NCI-H510A (cell line): ENCODE measurements at places on chromosomes 5 and 9.

- no peak for DNase-seq
Measured at GRCh38 chr9:110048976-110049698, 158.8 kb downstream of the C9orf152 start.

DNA sequence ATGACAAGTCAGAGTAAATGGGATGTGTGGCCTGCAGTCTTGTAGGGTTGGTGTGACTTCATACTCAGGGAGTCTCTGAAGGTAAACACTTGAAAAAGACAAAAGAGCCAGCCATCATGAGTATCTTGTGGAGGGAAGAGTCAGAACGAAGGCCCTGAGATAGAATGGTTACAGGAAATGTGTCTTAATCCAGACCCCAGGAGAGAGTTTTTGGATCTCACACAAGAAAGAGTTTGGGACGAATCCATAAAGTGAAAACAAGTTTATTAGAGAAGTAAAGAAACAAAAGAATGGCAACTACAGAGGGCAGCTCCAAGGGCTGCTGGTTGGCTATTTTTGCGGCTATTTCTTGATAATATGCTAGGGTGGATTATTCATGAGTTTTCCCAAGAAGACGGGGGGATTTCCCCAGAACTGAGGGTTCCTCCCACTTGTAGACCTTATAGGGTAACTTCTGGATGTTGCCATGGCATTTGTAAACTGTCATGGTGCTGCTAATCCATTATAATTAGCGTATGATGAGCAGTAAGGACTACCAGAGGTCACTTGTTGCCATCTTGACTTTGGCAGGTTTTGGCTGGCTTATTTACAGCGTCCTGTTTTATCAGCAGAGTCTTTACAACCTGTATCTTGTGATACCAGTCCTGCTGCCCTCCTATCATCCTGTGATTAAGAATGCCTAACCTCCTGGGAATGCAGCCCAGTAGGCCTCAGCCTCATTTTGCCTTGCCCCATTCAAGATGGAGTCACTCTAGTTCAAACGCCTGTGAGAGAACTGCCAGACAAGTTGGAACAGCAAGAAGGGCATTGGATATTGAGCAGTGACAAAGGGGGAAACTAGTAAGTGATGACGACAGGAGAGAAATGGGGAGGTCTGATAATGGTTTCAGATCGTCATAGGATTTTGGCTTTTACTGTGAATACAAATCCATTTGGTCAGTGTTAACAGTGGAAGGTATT, 34.0 kb downstream of the MTRR start:
- DNase-seq, result no peak

- no peak for DNase-seq
Measured at GRCh38 chr9:95820074-95820473, 55.4 kb upstream of the ERCC6L2 start.

DNA sequence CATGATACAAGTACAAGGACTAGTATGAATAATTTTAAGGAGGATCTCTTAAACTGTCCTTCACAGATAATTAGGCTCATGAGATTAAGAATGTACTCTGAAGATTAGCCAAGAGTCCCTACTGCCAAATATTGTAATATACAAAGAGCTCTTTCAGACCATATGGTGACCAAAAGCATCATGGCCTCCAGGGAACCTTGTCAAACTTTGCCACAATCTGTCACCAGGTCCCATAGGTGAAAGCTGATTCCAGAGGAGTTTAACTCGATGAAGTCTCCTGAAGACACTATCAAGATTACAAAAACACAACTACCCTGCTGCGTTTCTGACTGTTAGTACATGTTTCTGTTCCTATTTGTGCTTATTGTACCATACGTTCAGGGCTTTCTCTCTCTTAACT, 395.4 kb upstream of the ITGA1 start:
- DNase-seq, result no peak

- DNase-seq, result no peak
Measured at GRCh38 chr5:156393980-156394379, 67.0 kb downstream of the SGCD start.

DNA sequence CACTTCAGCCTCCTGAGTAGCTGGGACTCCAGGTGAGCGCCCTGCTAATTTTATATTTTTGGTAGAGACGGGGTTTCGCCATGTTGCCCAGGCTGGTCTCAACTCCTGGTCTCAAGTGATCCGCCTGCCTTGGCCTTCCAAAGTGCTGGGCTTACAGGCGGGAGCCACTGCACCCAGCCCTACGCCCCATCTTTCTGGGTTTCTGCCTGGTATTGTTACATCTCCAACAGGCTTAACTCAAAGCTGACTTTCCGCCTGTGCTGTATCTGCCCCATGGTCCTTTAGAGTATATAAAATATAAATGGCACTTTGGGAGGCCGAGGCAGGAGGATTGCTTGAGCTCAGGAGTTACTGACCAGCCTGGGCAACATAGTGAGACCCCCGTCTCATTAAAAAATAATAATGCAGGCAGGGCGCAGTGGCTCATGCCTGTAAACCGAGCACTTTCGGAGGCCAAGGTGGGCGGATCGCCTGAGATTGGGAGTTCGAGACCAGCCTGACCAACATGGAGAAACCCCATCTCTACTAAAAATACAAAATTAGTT, 36.5 kb upstream of the GLDC start:
- DNase-seq, result no peak

DNA sequence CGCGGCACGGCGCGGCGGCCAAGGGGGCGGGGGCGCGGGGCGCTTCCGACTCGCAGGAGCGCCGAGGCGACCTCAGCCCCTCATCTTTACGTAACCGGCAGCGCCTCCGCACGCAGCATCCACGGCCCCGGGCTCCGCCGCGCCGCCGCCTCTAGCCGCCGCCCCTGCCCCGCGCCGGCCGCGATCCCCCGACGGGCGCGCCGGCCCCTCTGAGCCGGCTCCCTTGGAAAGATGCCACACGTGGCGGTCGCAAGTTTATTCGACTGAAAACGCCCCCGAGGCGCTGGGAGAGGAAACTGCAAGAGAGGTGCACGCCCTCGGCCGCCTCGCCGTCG, 1.0 kb downstream of the KLF9 start:
- no peak for DNase-seq

DNA sequence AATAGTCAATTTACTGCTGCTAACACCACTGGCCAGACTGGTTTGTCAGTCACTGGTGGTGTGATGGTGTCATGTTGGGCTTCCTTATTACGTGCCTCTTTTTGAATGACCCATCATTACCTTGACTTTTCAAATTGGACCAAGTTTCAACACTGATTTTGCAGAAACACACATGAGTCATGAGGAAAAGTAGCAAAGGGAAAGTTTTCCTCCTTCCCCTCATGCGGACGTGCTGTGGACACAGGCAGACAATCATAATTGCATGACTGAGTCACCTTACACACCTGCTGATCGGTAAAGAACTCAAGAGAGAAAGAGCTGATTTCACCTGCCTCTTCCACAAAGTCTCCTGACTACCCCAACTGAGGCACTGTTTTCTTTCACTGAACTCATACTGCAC, 324.5 kb downstream of the ARRDC3 start:
- no peak for DNase-seq

DNA sequence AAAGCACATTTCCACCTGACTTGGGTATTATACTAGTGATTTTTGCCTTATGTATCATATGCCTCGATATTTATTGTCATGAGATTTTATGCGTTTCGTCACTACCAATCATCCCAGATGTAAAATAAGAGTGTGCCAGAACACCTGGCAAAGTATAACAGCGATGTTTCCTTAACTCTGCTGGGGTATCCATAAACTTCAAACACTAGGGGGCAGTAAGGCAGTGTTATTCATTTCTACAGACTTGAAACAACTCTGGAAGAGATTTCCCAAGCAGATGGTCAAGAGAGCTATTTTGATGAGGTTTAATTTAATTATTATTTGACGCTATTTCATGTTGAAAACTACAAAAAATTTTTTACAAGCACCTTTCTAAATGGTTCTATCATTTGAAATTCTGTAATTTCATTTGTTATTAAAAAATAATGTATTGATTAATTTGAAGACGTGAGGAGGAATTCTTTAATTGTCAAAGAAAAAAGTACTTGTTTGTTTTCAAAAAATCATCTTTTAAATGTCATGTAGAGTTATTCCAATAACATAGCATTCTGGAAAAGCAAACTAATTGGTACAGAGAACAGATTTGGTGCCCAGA, 388.5 kb upstream of the CTNND2 start:
- DNase-seq, result no peak

DNA sequence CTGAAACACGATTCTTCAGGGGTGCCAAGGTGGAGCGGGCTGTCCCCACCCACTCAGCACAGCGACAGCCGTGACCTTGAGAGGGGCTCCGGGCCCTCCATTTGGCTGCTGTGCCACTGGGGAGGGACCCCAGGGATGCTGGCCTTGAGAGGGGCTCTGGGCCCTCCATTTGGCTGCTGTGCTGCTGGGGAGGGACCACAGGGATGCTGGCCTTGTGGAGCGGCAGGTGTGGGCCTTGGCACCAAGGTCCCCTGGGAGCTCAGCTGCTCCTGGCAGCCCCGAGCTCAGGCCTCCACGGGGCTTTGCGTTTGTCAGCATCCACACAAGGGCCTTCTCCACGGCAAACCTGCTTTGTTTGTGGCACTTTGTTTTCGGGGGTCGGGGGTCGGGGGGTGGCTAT, 137.6 kb upstream of the LPCAT1 start:
- no peak for DNase-seq

- peak; percentile 49 for DNase-seq
Measured at GRCh38 chr5:143557061-143557818, 153.8 kb upstream of the NR3C1 start.

DNA sequence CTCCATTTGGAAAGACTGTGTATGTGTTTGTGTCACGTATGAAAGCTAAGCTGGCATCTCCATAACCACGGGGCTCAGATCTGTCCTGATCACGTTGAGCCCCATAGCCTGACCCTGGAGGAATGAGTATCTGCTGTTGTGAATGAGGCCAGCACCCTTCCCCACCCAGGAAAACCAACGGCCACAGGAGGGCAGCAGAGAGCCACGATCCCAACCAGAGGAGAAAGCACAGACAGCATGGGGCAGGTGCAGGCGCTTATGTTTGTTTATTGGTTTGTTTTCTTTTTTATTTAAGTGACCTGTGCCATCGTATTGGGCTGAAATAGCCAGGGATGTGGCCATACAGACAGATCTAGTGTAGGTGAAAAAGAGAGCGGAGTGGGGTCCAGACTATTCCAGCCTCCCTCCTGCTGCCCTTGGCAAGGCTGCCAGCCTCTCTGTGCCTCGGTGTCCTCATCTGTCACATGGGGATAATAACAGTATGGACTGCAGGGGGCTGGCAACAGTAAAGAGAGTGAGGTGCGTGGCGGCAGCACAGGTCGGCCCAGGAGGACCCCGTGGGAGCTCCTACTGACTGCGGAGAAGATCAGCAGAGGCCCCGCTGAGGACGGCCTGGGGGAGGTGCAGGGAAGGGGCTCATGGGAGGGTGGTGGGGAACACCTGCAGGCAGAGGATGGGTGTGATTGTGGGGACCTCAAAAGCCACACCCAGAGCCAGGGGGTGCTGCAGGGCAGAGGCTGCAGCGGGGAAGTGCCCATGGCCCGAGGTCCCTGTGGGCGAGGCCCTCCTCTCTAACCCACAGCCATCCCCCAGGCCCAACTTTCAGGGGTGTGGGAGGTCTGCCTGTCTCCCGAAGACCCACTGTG, 12.1 kb downstream of the OR2V2 start:
- DNase-seq, result no peak

GRCh38 chr5:149195337-149195887, 54.1 kb downstream of the ABLIM3 start:
- DNase-seq, result no peak

GRCh38 chr9:73023025-73023541, 70.2 kb upstream of the ALDH1A1 start:
- peak; percentile 27 for DNase-seq

- no peak for DNase-seq
Measured at GRCh38 chr5:43042626-43043399, 2.7 kb upstream of the ANXA2R start.

- DNase-seq, result no peak
Measured at GRCh38 chr5:149761461-149761860, 31.4 kb downstream of the PPARGC1B start.

- no peak for DNase-seq
Measured at GRCh38 chr9:98373609-98374008, 118.2 kb upstream of the TBC1D2 start.

GRCh38 chr9:96883922-96884321, 29.6 kb upstream of the ZNF782 start:
- DNase-seq, result no peak

GRCh38 chr5:158720281-158720680, 379.4 kb downstream of the EBF1 start:
- DNase-seq, result no peak

DNA sequence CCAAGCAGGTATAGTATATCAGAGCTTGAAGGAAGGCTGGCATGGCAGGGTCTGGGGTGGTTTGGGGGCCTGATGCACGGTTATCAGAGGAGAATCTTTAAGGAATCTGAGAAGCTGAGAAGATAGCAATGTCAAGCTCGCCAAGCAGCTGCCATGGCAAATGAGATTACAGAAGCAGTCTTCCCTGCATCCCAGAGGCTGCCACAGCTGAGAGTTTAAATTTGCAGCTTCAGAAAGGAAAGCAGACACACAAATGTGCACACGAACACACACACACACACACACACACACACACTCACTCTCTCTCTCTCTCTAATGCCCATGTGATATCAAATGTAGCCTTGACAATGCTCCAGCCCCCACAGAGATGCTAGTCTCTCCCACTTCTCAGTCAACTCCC, 79.0 kb upstream of the TNC start:
- DNase-seq, result no peak

DNA sequence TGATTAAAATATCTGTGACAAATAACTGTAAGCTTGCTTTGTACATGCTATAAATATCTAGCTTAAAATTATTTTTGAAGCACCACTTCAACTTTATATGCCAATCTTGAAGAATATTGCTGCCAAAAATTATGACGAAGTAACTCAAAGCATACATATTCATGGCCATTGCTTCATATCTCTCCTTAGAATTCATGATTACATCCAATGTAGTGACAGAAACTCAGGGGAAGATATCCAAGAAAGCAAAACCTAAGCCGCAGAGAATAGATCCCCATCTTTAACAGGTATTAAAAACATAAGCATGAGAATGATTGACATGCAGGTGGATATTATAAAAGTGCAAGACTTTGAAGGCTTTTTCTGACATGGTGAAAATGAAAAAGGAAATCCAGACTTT, 100.8 kb upstream of the PLPPR1 start:
- no peak for DNase-seq

- DNase-seq, result no peak
Measured at GRCh38 chr9:127422133-127422782, 1.9 kb upstream of the ZNF79 start.

- DNase-seq, result no peak
Measured at GRCh38 chr5:89246864-89247263, 363.9 kb upstream of the MEF2C start.

GRCh38 chr9:35529161-35529823, 39.4 kb downstream of the RUSC2 start:
- no peak for DNase-seq

DNA sequence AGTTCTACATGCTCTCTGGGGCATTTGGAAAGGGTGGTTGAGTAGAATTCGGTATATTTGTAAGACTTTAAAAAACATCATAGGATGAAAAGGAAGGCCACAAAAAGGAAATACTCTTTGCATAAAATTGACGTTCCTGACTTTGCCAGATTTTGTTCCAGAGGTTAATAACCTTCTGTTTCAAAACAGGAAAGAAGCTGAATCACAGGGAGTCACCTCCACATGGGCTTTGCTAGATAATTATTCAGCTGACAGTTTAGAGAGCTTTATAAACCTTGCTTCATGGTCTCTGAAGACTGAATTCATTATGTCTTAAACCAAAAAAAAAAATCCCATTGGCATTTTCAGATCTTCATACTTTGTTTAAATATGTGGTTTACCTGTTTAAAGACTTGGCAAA, 203.7 kb downstream of the SEMA6A start:
- no peak for DNase-seq
